ENCODE measurements at places on chromosomes 16 and 17.
A peak's percentile ranks its signal among the peaks of the same experiment; 100 is the strongest.

GRCh38 chr16:88614818-88615580 is 23.4 kb upstream of the IL17C start:
- DNase-seq: no peak

- peak; percentile 53 for DNase-seq
Observed at GRCh38 chr16:74774223-74775139, at the start of gene FA2H. Gene FA2H, minus strand, starts transcription at chr16:74774820. Its CDS starts 65 bp downstream, at chr16:74774755.

GRCh38 chr16:20844588-20844987 is 38.3 kb downstream of the REXO5 start:
- peak; percentile 53 for DNase-seq

DNA sequence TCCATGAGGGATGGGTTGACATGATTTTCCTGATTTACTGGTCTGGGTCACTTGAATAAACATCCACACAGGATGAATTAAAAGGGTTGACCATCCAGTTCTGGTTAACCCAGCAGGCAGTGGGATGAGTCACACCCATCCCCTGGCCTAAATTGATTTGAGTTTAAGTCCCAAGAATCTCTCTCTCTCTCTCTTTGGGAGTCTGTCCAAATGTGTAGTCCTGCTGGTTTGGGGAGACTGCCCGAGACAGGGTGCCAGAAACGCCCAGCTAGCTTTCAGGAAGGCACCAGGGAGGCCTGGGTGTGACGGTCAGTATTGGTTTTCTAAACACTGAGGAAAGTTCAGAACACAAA is 38.8 kb downstream of the SCPEP1 start:
- no peak for DNase-seq

GRCh38 chr17:8639709-8640108 is 9.2 kb upstream of the MYH10 start:
- no peak for DNase-seq

DNA sequence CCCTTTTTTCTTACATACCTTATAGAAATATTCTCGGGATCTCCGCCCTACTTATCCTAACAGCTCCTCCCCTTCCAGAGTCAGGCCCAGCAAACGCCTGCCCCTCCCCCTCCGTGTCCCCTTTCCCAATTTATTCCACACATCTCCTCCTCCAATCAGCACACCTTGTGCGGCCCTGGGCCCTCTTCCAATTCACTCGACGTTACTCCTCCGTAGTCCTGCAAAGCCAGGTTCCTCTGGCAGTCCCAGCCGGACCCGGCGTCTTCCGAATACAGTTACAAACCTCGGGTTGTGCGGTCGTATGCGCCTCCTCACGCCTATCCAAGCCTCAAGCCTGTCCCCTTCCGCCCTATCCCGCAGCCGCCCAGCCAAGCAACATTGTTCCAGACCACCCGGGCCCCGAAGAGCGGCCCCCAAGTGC is 677 bp downstream of the CBX1 start:
- no peak for DNase-seq

DNA sequence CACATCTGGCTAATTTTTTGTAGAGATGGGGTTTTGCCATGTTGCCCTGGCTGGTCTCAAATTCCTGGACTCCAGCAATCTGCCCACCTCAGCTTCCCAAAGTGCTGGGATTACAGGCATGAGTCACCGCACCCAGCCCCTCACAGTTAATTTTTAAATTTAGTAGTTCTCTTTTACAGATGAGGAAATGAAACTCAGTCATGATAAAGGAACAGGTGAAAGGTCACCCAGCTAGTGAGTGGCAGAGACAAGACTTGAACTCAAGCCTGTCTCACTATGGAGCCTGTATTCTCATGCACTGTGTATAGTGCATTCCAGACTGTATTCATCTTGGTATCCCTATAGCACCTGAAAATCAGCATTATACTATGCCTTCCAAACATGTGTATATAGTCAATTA is 77.1 kb upstream of the WSB1 start:
- no peak for DNase-seq

GRCh38 chr16:78506367-78507193 is 407.1 kb downstream of the WWOX start:
- DNase-seq: no peak

GRCh38 chr17:40813804-40814203 is 8.6 kb downstream of the KRT10 start:
- no peak for DNase-seq

DNA sequence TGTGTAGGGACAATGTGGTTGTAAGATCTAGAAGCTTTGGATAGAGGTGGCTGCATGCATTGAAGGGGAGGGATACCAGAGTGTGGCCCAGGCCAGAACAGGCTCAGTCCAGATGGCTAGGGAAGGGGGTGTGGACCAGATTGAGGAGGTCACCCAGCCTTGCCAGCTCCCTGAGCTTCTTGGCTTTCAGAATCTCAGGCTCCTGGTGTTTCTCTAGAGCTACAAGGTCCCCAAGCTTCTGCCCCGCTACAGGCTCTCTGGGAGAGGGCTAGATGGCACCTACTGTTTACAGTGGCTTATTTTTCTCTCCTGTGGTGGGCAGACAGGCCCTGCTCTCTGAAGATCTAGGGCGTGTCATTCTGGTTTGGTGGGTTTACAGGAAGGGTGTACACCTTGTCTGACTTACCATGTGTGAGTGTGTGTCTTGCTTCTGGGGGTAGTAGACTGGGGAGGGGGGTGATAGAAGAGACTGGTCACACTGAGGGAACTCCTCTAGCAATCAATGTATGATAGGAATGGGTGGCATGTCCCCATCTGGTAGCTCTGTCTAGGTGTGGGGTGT is 1.1 kb downstream of the RARA start:
- DNase-seq: no peak

- peak; percentile 70 for DNase-seq
Observed at GRCh38 chr17:57747221-57748017, 2.3 kb upstream of the CCDC182 start.

DNA sequence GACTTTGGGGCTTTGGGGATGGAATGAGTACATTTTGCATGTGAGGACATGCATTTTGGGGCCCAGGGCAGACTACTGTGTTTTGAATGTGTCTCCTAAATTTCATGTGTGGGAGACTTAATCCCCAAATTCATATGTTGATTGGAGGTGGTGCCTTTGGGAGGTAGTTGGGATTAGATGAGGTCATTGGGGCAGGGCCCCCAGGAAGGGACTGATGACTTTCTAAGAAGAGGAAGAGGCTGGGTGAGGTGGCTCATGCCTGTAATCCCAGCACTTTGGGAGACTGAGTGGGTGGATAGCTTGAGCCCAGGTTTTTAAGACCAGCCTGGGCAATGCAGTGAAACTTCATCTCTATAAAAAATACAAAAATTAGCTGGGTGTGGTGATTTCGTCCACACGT is 42.8 kb upstream of the RAI1 start:
- DNase-seq: no peak

DNA sequence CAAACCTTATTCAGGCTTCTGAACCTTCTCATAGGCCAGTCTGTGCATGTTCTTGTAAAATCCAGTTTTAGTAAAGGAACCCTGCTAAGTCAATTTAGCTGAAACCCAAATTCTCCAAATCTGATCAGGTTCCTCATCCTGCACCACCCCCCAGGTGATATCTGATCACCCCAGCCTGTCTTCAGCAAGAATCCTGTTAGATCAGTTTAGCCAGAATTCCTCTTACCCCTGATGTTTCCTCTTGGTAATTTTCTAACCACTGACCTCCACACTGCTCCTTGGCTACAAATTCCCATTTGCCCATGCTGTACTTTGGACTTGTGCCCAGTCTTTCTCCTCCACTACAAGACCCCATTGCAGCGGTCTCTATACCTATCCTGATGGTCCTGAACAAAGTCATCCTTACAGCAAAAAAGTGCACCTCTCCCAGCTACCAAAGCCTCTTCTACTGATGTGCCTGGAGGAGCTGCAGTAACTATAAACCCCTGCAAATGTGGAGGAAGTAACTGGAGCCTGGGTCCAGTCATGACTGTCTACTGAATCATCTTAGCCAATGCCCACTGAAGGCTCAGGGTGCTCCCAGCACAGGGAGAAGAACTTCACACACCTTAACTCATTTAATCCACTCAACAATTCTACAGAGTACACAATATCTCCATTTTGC is 23.8 kb downstream of the TEX14 start:
- no peak for DNase-seq

- DNase-seq: no peak
Observed at GRCh38 chr16:14611660-14612059, 18.4 kb downstream of the PARN start.

DNA sequence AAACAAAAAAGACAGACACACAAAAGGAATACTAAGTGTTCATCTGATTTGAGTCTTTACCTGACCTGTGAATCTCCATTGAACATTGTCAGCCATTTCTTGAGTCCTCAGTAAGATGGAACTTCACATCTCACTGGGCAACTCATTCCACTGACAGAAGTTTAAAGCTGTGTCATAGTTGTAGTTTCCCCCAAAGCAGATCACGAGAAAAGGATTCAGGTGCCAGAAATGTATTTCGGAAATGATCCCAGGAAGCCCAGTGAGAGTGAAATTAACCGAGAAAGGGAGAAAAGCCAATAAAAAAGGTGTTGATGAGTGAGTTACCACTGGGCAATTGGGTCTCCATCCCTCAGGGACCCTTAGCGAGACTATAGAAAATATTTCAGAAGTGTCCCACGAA is 6.5 kb downstream of the CHD9 start:
- DNase-seq: no peak

DNA sequence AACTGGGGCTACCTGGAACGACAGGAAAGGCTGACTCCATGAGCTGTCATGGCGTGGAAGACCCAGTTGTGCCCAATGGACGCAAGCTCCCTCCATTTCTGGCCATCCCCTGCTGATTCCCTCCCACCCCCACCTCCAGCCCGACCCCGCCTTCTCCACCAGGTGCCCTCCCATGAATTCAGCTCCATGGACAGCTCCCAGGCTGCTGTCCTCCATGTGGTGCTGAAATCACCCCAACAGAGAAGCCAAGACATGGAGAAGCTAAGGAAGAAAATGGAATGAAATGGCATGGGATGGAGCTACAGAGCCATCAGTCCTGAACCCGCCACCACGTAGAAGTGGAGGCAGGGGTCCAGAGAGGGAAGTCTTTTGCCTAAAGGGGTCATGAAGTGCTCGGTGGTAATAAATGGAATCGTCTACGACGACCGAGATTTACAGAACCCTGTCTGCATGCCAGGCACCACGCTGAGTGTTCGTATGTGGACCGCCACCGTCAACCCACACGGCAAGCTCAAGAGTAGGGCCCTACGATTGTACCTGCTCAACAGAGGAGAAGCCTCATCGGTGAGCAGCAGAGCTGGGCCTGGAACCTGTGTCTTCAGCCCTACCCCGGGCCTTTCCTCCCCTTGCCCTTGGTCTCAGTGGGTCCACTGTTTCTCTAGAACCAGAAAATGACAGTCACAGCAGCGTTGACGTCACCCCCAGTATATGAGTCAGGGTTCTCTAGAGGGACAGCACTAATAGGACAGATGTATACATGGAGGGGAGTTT is 9.3 kb upstream of the ZC3H18 start:
- DNase-seq: peak; percentile 30

DNA sequence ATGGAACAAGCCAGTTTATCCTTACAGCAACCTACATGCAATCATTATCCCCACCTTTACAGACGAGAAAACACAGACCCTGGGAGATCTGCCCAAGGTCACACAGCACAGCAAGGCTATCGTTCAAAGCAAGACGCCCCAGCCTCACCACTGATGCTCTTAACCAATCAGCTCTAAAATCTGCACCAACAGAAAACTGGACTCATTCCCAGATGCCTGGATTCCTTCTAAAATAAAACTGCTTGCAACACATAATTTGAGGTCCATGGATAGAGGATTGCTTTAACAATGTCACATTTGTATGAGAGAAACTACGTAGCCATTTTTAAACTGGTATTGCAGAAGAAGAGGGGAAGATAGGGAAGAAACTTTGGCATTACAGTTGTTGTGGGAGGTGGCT is 6.8 kb downstream of the COTL1 start:
- no peak for DNase-seq

GRCh38 chr16:65681406-65681805 is 559.5 kb upstream of the CDH11 start:
- DNase-seq: no peak

DNA sequence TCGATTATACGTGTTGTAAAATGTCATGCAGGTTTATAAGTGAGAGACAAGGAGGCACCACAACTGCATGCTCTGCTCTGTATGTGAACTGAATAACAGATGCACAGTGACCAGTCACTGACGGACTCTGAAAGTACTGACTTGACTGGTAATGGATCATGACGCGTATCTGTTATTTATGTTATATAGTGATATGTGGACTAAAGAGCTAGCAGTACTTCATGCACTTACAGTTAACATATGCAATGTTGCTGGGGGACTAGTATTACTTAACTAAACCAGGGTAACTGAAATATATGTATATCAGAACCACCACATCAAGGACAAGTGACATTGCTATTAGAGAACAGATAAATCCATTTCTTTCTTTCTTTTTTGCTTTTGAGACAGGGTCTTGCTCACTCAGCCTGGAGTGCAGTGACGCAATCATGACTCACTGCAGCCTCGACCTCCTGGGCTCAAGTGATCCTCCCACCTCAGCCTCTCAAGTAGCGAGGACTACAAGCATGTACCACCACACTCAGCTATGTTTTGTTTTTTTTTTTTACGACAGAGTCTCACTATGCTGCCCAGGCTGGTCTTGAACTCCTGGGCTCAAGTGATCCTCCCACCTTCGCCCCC is 17.2 kb downstream of the COIL start:
- DNase-seq: no peak

- no peak for DNase-seq
Observed at GRCh38 chr17:79532107-79532790, 78.6 kb downstream of the RBFOX3 start.

DNA sequence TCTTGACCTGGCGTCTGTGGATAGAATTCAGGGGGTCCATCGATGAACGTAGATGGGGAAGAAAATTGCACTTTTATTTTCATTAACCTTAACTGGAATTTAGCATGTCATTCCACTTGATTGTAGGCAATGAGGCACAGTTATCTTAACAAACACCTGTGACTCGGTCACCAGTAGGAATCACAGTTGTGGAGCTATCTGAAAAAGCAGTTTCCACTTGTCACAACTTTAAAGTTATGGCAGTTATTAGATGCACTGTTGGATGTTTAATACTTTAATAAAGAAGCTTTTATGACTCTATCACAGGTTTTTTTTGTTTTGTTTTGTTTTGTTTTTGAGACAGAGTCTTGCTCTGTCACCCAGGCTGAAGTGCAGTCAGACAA is 83.7 kb upstream of the LGALS9 start:
- DNase-seq: no peak

GRCh38 chr16:76278980-76279379 is 1.8 kb downstream of the CNTNAP4 start:
- DNase-seq: peak; percentile 7

- no peak for DNase-seq
Observed at GRCh38 chr16:1074379-1074649, 1.8 kb downstream of the SSTR5 start.

- no peak for DNase-seq
Observed at GRCh38 chr16:627454-628239, 3.1 kb upstream of the WFIKKN1 start.

GRCh38 chr17:19382531-19383444 is 4.2 kb downstream of the MFAP4 start:
- DNase-seq: no peak

GRCh38 chr16:31177136-31177535 is 2.8 kb upstream of the FUS start:
- DNase-seq: peak; percentile 73

Measured in KBM-7 (cell line).